Epithelial cell of proximal tubule (primary cell): ENCODE measurements at places on chromosomes 16 and 17.

- no peak for DNase-seq
Observed at GRCh38 chr17:20032636-20033035, 23.5 kb downstream of the SPECC1 start.

GRCh38 chr17:5763595-5764306 lies 179.4 kb upstream of the NLRP1 start:
- no peak for DNase-seq

- no peak for DNase-seq
Observed at GRCh38 chr17:34781571-34782108, 179.6 kb downstream of the CCT6B start.

DNA sequence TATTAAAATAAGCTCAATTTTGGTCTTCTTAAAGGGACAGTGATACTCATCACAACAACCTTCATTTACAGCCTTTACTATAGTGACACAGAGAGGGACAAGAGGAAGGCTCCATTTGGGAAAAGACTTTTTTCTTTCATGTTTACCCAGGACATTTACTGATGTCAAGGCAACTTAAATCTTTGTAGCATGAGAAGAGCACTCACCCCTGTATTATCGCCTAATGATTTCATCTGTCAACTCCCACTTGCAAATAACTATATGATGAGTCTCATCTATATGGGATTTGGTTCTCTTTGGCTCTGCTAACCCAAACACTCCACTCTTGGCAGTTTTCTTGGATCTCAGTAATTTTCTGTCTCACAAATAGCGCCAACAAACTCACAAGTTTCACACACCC lies 24.1 kb downstream of the BLMH start:
- DNase-seq, result no peak

- no peak for DNase-seq
Observed at GRCh38 chr16:1580956-1581355, 30.9 kb downstream of the IFT140 start.

- no peak for DNase-seq
Observed at GRCh38 chr17:49995055-49995738, at the start of gene DLX3. TSS of gene DLX3 (minus strand) at chr17:49995224. CDS start at chr17:49994998, 226 bp downstream.

DNA sequence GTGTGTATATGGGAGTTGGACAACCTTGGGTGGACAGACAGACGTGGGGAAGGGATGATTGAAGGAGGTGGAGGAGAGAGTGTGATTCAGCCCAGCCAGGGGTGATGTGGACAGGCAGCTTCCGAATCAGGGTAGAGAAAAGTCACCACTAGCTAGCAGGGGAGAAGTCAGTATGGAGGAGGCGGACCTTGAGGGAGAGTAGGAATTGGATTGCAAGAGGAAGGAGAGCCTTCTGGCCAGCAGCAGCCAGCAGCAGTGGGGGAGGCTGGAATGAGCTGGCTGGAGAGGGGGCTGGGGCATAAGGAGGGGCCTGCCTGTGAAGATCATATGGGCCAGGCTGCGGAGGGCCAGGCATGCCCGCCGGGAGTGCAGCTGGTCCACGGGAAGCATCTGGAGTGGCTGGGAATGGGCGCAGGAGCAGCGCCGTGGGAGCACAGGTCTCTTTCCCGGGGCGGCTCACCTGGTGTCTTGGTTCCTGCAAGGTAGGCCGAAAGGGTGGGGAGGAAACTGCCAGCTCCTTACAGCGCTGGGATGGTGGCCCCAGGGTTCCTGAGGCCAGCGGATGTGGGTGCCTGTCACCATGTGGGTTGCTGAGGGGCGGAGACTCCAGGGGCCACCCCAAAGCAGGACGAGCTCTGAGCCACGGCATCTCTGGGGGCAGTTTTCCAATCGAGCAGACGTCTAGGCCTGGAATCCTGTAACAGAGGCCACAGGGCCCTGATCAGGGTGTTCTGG lies 235.3 kb downstream of the SEC14L1 start:
- no peak for DNase-seq

GRCh38 chr17:49494986-49495841 lies at the start of gene NGFR:
TSS of gene NGFR (plus strand) at chr17:49495293. CDS start at chr17:49495418, 125 bp downstream.
- DNase-seq, result no peak

DNA sequence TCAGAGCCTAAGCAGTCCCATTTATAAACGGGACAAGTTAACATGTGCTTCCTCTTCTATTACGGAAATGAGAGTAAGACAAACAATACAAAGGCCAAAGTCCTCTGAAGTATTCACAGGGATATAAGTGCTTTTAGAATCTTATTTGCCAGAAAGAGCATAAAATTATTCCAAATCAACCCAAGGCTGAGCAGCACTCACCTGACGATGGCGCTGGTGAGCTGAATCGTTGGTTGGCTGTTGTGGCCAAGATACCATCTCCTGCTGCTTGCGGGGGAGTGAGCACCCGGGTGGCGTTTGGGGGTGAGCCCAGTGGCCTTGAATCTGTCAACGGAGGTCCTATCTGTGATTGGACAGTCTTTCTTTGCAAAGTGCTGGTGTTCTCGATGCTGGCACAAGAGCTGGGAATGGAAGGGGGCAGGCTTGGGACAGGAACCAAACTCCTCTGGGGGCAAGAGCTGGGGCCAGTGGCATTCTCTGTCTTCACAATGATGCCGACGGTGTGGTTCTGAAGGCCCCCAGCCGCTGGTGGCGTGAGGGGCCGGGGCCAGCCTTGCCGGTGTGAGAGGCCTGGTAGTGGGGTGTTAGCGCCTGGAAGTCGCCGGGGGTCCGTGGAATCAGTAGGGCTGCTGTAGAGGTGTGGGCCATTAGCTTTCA lies 9.5 kb upstream of the DHRS13 start:
- no peak for DNase-seq

DNA sequence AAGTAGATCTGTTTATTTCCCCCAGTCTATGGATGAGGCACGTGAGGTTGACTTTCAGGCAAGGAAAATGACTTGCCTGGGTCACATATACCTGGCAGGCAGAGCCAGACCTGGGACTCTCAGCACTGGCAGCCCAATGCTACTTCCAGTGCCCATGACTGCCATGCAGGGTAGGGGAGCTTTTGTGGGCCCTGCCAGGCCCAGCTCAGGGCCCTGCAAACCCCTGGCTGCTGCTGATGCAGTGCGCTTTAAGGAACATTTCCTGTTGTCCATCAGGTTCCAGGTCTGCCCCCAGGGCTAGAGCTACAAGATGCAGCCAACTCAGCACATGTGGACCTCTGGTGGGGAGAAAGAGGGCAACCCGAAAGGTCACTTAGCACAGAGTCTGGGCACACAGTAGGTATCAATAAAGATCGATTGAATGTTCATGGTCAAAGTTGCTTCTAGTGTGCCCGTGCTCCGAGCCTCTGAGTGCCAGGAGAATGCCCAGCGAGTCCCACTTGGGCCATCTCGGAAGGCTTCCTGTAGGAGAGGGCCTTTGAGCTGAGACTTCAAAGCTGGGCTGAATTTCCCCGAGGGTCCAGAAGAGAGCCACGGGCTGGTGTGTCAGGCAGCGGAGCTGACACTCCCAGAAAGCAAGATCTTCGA lies 513 bp upstream of the TBX21 start:
- no peak for DNase-seq

DNA sequence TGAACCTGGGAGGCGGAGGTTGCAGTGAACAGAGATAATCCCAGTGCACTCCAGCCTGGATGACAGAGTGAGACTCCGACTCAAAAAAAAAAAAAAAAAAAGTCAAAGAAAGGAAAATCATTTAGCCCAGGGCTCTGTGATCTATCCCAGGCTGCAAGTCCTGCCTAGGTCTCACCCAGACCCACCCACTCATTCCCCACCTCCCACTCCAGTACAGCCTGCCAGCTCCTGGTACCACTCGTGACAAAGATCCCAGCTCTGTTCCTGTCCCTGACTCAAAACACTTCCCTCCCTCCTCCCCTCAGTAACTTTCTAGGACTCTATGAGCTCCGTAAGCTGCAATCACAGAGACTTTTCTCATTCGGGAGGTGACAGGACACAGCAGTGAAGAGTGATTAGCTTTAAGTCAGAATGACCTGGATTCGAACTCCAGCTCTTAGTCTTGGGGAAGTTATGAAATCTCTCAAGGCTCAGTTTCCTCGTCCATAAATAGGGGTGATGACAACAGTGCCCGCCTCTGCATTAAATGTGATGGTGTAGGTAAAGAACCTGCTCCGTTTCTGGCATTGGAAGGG lies 28.0 kb upstream of the MRPS23 start:
- no peak for DNase-seq

- no peak for DNase-seq
Observed at GRCh38 chr16:67190041-67190440, at the start of gene EXOC3L1. TSS of gene EXOC3L1 (minus strand) at chr16:67190136. CDS start at chr16:67189676, 460 bp downstream.

GRCh38 chr17:75854881-75855309 lies 240 bp downstream of the WBP2 start:
- no peak for DNase-seq

GRCh38 chr16:23999663-24000062 lies 163.9 kb downstream of the PRKCB start:
- no peak for DNase-seq

- no peak for DNase-seq
Observed at GRCh38 chr17:22171631-22172030, 479.3 kb downstream of the KCNJ18 start.

DNA sequence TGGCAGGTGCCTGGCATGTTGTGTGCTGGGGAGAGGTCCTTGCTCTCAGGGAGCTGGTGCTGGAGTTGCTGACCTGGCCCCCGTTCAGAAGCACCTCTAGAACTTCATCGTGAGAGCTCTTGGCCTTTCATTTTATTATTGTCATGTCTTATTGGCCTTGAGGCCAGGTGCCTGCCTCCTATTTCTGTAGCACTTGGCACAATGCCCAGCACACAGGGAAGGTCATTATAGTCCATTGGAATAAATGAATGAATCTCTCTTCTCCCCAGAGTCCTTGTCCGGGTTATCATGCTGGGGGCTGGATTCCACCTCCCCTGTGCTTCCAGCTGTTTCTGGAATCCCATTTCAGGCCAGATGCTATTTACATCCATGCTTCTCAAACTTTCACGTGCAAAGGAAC lies 169.2 kb downstream of the HAPSTR1 start:
- no peak for DNase-seq

- DNase-seq, result peak; percentile 74
Observed at GRCh38 chr17:41801374-41802271, 10.1 kb downstream of the P3H4 start.

DNA sequence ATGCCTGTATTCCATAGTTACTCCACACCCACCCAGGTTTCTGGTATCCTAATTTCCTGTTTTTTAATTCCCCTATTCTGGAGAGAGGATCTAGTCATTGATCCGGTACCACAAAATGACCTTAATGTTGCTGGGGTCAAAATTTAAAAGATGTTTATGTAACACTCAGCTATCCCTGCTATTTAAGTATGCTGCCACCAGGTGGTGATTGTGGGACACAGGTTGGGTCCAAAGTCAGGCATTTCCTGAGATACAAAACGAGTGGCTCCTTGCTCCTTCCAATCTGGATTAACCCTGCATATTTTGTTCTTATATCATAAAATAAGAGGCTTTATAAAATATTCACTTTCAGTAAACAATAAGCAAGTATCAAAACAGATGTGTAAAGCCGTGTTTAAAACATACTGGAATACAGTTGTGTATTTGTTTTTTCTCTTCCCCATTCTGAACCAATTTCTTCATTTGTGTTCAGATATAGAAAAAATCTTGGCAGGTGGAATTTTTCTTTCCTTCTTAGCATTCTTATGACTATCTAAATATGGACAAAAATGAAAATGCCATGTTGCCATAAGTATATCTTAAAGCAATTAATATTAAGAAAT lies 16.3 kb downstream of the HS3ST4 start:
- DNase-seq, result no peak

DNA sequence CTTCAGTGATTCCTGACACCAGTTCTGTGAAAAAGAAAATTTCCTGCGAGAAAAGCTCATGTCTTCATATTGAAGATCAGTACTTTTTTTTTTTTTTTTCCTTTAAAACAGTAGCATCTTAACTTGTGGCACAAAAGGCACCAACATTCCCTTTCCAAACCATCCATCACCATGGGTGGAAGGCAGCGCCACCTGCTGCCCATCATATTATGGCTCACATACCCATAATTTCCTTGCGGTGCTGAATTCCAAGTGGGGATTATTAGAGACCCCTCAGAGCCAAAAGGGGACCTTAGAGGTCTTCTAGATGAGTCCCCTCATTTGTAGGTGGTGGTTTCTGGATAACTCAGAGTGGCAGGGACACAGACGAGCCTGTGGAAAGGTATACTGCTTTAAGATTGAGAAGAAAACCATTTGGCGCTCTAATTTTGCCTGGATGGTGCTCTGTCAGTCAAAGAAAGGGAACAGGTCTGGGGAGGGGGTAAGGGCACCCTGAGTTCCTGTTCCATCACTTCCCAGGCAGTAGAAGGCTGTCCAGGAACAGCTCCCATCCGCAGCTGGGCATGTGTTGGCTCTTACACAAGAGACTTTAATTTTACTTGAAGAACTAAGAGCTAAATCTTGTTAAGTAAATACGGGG lies 7.9 kb upstream of the SOST start:
- no peak for DNase-seq

- no peak for DNase-seq
Observed at GRCh38 chr17:29383686-29384085, 6.5 kb upstream of the TAOK1 start.

GRCh38 chr16:23521037-23521743 lies 10.9 kb upstream of the GGA2 start:
- DNase-seq, result no peak

DNA sequence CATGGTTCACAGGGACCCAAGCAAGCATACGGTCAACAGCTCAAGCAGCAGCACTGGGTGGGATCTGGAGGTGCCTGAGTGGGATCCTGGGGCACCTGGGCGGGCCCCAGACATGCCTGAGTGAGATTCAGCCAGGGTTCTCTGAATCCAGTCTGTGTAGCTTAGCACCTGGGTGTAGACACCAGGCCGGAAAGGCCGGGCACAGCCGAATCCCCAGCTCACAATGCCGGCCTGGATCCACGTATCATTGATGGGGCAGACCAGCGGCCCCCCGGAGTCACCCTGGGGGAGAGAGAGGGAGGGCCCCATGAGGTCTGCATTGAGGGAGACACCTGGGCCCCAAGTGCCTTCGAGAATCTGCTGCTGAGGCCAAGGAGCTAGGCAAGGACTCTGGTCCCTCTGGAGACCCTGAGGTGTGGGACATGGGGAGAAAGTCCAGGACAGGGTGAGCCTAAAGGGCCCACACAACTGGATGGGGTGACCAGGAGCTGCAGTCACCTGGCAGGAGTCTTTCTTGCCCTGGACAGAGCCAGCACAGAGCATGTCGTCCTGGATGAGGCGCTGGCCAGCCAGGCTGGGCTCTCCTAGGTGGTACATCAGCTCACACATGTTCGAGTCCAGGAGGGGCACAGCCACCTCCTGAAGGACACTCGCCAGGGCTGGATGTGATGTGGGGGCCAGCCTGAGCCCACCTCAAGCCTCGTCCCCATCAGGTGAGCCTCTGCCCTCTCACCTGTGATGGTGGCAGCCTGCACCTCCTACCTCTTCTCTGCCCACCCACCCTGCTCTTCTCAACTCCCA lies 9.7 kb downstream of the ZG16B start:
- no peak for DNase-seq
